ENCODE measurements at places on chromosomes 11 and 22. TPM values are rescaled to one million over a fixed set of nuclear protein-coding genes. Genes with fewer than 3 reads are reported as not detected.

The TRIM49 gene
- total RNA-seq, result not detected

- DNase-seq, result no peak
These were observed 69.7 kb downstream of the SCN3B start for GRCh38 chr11:123584737-123585136.

DNA sequence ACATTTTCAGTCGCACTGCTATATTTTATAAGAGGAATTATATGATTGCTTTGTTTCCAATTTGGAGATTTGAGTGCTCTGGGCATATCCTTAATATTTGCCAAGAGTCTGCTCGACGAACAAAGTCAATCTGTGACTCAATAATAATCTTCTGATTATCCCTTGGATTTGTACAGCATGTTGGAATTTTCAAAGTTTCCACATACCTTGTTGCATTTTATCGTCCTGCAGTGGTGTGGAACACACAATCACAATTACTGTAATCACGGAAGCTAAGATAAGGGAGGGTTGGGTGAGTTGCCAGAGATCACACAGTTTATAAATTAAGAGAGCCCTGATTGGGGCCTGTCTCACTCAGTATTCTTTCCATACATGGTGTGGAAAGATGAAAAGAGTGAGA lies 189.3 kb downstream of the GUCY1A2 start:
- peak; percentile 47 for DNase-seq

DNA sequence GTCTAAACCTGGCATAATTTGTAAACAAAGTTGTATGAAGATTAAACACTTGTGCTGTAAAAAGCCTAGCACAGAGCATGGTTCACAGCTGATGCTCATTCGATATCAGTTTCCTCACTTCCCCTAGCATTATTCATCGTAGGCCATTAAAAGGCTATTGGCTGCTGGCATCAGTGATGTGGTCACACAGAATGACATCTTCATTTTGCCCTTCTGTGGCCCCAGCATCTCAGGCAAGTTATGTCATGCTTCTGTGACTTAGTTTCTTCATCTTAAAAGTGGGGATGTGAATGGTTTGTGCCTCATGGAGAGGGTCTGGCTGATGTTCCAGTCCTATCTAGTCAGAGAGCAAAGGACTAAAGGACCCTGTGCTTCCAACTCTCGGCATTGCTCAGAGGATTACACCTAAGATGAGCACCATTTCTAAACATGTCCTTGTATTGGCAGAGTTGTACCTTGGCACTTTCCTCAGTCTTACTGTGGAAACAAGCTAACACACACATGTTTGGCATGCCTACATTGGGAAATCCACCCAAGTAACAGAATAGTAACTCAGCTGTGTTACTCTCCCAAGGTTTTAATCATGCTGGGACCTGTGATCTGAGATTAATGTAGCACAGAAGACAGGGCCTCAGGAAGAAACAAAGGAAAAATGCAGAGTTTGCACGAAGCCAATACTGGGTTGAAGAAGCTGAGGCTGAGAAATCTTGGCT lies 83.5 kb upstream of the OR9Q1 start:
- no peak for DNase-seq

The CHID1 gene
- total RNA-seq, result 58.1 TPM

The BIK gene
- total RNA-seq, result 41.7 TPM

Data from cardiac muscle cell (in vitro differentiated cells and primary cell).